ENCODE measurements at places on chromosomes 2 and 18.
A peak's percentile ranks its signal among the peaks of the same experiment; 100 is the strongest.

DNA sequence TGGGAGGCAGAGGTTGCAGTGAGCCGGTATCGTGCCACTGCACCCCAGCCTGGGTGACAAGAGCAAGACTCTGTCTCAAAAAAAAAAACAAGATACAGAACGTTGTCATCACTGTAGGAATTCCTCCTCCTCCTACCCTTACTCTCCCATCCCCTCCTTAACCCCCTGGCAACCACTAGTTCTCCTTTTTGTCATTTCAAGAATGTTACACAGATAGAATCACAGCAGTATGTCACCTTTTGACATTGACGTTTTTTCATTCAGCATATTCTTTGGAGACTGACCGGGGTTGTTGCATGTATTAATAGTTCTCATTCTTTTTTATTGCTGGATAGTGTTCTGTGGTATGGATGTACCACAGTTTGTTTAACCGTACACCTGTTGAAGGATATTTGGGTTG, 32.4 kb downstream of the TTLL4 start:
- no peak for DNase-seq

GRCh38 chr2:39099870-39100728, 20.8 kb downstream of the SOS1 start:
- DNase-seq: peak; percentile 93

DNA sequence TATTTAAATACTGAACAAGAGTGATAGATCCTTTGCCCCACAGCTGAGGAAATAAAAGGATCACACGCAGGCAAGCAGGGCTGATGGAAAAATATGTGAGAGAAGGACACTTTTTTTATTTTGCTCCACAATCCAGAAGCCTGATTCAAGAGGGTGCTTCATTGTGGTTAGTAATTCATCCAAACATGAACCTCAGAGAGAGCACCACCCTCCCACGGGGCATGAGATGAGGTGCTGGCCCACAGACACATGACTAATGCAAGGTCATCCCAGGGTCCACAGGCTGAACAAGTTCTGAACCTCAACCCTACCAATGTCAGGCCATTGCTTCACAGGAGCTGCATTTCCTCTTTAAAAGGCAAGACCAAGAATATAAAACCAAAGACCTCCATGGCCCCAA, 239.6 kb downstream of the MREG start:
- DNase-seq: peak; percentile 82

DNA sequence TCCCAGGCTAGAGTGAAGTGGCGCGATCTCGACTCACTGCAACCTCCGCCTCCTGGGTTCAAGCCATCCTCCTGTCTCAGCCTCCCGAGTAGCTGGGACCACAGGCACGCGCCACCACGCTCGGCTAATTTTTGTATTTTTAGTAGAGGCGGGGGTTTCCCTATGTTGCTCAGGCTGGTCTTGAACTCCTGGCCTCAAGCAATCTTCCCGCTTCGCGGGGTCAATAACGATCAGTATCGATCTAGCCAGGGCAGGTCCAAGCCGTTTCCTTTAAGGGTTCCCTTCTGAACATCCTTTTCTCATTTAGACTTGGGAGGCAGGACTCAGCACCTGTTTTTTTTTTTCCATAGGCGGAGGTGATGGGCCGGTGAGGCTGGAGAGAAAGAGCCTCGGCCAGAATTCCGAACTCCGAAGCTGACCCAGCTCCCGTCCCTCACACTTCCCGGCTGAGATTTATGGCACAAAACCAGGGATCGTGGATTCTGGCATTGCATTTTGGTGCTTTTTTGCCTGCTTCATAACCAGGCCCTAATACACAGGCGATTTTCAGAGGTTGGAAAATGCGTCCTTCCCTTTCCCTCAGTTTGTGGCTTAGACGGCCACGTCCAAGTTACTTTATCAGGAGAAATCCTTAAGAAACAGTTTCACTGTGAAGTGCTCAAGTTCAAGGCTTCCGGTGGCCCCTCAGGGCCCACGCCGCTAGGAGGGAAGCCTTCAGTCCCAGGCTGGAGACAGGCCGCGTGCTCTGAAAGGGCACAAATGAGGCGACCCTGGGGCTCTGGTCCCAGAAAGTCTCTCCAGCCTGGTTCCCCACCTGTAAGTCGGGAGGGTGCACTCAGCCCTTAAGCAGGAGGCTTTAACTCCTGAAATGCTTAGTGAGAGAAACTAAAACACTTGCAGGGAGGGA, 998 bp upstream of the SLC66A3 start:
- DNase-seq: no peak

DNA sequence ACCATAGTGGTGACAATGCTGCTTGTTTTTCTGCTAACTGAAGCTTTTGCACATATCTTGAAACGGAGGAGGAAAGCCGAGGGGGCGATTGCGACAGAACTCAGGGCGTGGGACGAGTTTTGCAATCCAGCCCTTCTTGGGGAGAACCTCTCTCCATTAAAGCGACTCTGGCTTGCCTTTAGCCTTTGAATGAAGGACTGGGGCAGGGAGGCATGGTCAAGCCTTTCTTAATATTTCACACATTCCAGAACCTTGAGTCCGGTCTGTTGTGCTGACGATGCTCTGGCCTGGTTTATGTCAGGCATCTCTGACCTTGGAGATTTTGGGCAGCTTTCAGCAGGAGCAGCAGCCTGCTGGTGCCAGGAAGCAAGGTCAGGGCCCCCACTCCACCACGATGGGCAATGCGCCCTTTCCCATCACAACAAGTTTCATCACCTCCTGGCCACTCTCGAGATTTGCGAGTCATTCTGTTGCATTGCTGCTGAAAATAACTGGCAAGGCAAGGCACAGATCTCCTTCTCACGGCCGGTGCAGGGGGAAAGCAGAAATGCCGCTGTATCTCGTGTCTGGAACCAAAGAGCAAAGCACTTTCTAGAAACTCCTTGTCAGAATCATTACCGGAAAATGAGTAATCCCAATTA, 10.8 kb downstream of the EMILIN2 start:
- DNase-seq: peak; percentile 18

DNA sequence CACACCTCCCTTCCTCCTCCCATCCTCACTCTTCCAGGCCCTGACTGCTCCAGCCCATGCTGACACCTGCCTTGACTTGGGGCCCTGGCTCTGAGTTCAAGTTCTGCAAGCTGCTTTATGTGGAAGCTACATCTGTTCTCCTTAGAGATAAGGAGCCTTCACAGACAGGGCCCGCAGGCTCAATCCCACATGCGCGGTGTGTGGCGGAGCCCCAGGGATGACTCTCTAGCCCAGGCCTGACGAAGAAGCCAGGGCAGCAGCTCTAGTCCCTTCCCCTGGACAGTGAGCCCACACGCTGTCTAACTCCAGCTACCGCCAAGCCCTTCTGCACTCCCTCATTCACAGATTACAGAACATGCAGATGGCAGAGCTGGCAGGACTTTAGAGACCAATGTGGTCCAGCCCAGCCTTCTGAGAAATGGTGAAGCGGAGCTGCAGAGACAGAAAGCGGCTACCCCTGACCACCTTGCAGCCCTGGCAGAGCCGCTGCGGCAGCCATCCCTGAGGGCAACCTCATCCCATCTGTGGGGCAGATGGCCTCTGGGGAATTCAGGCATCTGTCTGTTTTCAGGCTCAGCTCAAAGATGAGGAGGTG, 304.3 kb downstream of the CELF4 start:
- DNase-seq: no peak

GRCh38 chr2:17615728-17616351, 75.3 kb downstream of the VSNL1 start:
- DNase-seq: peak; percentile 91

DNA sequence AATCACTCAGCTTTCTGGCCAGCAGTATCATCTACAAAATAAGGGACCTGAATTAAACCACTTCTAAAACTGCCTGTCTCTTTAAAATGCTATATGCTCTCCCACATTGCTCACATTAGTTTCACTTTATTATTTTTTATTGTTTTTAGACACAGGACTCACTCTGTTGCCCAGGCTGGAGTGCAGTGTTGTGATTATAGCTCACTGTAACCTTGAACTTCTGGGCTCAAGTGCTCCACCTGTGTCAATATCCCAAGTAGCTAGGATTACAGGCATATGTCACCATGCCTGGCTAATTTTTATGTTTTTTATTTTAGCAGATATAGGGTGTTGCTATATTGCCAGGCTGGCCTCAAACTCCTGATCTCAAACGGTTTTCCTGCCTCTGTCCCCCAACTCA, 591.3 kb upstream of the ZNF804A start:
- no peak for DNase-seq

DNA sequence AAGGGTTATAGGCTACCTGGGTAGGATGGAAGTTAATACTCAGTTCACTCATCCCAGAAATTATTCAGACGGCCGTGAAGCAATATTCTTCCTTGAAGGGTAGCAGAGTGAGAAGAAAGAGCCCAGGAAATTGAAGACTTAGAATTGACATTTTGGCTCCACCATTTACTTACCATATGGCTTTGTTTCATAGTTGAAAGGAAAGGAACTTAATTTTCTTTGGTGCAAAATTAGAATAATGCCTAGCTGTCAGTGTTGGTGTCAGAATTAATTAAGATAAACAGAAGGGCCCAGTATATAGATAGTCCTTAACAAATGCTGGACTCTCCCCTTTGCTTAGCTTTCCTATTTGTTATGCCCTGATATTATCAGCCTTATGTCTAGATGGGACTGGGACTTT, 263.2 kb downstream of the KCNJ3 start:
- DNase-seq: no peak
